Inflammatory macrophage treated with lipopolysaccharide for 1 hour (primary cell): ENCODE measurements at places on chromosomes 5 and 9.

DNA sequence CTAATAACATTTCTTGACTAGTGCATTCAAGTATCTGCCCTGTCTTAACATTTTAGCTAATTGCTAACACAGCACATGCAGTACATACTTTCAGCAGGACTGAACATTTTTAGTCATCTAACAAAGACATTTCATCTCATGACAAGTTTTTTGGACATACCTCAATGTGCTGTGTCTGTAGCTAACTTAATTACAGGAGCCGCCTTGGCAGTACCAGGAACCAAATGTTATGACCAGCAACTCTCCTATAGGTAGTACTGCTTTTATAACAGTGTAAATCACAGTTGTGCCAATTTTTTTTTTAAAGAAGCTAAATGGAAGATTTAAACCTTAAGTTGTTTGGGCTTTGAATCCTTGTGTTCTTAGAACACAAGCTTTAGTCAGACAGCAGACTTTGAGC, 99.4 kb upstream of the SAP30L start:
- DNase-seq: no peak

DNA sequence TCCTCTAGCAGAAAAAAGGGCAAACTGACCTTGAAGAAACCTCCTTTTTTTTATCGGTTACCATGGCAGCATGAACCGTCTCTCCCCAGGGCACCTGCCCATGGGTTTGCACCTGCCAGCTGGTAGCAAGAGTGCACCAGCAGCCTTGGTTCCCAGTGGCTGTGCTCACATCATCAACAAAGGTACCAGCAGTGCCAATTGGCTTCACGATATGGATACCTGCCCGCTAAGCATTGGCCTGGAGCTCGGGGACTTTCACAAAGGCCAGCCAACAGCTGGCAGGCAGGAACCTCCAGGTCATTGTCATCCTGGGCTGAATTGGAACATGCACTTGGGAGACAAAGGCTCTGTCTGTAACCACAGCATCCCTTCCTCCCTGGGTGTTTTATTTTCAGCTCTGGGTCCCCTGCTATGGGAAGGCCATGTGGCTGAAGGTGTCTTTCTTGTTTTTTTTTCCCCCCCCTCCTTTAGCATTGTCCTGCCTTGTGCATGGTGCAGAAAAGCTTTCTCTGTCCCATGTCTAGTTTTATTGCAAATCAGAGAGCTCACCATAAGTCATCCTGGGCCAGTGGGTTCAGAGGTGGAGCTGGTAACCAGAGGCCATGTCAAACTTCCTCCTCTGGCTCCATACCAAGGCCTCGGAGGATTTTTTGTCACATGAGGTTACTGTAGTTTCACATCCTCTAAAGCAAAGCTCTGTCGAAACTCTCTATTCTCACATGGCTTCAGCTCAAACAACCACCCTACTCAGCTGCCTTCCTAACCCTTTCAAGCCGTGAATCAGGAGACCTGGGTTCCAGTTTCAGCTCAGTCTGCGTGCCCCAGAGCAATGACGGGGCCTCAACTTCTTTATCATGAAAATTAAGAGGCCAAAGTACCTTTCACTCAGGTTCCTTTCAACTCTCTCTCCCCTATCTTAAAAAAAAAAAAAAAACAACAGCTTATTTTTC, 145.5 kb upstream of the MAP3K1 start:
- DNase-seq: peak; percentile 94

DNA sequence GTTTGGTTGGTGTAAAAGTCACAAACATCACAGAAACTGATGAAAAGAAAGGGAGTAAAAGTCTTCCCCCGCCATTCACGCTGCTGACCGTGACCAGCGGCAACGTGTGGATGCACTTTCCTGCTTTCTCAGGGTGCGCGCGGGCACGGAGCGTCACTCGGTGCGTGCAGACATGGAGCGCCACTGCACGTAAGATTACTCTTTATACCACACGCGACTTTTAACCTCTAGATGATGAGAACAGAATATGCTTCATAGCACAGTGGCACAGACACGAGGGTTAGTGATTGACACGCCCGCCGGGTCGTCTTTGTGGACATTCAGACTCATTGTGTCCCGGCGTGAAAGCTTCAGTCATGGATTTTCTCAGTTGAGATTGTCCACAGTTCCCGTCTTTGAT, 15.7 kb downstream of the CEP72 start:
- no peak for DNase-seq

DNA sequence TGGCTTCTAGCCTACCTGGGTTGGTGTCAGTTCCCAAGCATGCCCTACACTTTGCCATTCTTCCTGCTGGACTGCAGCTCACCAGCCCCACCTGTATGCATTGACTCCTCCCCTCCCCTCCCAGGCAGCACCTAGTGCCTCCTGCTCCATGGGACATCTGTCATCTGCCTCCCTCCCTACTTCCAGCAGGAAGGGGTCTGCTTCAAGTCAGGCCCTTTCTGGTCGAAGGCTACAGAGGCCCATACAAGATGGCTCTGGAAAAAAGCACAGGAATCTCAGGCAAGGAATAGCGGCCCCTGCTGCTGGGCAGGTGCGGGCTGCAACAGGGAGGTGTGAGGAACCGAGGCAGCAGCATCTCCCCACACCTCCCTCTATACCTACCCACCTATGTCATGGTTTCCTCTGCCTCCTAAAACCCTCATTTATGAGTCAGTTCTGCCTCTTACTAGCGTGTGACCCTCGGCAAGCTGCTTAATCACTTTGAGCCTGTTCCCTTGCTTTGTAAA, 19.7 kb downstream of the WWC1 start:
- no peak for DNase-seq

DNA sequence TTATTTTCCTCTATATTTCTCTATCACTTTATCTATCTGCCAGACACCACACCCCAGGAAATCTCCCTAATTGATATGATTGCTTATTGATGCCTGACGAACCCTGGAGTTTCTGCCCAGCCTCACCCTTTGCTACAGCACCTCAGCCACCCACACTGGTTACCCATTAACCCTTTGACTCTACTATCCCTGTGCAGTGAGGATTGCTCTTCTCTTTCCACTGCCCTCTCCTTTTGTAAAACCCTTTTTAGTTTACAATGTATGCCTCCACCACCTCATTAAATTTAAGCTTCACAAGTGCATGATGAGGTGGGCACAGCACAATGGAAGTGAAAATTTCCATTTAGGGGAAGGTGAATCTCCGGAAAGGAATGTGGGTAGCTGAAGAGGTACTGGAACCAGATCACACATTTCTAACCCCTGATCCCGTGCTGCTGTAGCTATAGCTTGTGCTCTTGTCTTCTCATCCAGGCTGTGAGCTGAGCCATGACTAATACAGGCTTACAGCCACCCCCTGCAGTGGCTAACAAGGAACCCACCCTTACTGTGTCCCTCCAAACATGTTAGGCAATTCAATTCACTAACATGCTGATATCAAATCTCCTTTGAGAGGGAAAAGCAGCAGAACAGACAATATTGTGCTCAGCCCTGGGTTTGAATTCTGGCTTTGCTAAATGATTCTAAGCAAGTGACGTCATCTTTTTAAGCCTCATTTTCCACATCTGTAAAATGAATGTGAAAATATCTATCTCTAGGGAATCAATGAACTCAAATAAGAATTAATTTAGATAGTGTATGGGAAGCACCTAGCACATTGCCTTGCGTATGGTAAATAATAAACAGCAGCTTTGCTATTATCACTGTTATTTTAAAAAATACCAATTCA, 186.9 kb upstream of the TRIM32 start:
- DNase-seq: no peak
